NCI-H1417 (cell line): ENCODE measurements at places on chromosomes 6 and 20.

DNA sequence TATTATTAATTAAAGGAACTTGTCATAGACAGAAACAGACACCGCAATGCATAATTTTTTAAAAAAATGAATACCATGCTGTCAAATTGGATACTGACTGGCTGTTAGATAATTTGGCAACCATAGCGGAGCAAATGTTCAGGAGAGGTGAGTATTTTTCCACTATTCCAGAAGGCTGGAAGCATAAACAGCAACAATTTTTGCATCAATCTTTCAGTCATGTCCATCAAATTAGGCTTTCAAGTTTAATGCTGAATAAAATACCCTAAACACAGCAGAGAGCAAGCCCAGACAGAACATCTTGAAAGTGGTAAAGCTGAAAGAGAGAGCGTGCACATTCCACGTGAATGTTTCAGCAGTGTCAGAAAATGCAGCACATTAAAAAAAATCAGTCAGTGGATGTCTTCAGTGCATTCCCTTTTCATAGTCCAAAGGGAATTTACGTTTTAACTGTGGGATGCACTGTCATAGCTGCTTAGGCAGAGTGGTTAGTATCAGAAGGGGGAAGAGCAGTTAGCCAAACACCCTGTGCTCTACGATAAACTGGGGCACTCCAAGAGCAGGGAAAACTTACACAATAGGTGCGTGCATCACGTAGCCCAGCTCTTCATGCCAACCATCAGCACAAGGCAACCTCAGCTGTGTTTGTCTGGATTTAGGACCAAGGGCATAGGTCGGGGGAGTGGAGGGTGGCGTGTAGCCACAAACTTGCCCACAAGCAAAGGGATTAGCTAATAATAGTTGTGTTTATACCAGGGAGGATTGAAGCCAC, 116.2 kb upstream of the STMND1 start:
- no peak for DNase-seq

DNA sequence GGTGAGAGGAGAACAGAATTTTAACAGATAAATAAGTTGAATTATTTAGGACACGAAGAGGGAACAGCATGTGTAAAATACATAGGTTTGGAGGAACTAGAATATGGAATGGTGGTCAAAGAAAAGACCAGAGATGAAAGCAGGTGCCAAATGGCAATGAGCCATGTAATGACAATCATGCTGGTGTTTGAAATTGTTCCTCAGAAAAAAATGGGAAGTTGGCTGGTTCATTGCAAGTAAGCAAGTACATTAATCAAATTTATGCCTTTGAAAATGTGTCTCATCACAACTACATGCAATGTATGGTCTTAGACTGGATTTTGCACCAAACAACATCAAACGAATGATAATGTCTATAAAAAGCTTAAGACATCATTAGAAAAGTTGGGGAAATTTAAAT, 83.3 kb downstream of the SPTLC3 start:
- no peak for DNase-seq

GRCh38 chr20:478010-478948, 15.9 kb upstream of the TBC1D20 start:
- no peak for DNase-seq

GRCh38 chr6:168837254-168838036, 396.5 kb downstream of the SMOC2 start:
- DNase-seq, result no peak

DNA sequence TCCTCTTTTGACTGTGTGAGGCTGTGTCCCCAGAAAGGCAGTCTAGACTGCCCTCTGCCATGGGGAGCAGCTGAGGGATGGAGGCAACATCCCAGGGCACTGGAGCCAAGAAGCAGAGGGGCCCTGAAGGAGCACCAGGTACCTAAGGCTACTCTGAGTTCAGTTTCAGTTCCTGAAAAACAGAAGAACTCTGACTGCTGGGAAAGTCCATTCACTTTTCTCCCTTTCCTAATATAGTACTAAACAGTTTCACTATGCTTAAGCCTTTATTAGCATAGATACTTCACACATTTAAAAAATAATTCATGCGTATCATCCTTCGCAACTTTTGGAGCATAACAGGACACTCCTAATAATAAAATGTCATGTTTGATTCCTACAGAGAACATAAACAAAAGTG, 130.0 kb downstream of the FOXC1 start:
- DNase-seq, result no peak

DNA sequence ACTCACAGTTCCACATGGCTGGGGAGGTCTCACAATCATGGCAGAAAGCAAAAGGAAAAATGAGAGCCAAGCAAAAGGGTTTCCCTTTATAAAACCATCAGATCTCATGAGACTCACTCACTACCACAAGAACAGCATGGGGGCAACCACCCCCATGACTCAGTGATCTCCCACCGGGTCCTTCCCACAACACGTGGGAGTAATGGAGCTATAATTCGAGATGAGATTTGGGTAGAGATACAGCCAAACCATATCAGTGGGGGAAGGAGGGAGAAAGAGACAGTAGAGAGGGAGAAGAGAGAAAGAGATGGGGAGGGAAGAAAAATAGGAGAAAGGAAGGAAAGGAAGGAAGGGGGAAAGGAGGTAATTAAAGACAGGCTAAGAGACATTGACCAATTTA, 30.1 kb downstream of the GMDS start:
- no peak for DNase-seq

GRCh38 chr6:5497896-5498578, 236.7 kb downstream of the FARS2 start:
- DNase-seq, result peak; percentile 87

GRCh38 chr6:138588805-138589434, 89.6 kb upstream of the NHSL1 start:
- DNase-seq, result peak; percentile 91

GRCh38 chr6:53573299-53573698, 28.4 kb upstream of the GCLC start:
- no peak for DNase-seq

DNA sequence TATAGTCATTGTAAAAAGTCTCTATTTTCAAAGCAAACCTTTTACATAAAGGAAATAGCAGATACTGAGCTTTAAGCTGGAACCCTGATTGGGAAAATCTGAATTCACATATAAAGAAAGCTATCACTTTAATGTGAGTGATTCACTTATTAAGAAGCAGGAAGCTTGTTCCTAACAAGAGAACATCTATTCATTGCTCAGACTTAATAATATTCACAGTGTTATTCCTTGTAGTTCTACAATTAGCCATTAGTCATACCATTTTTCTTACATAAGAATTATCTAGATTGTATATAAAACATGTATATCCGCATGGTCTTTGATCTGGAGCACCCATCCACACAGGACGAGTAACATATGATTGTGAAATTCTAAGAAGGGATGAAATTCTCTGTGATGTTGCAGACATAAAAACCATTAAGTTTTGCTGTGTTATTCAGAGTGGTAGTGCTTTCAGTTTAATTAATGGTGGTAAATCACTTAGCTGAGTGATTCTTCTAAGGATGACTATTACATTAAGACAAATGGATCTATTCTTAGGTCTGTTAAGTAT, 71.1 kb upstream of the FOXQ1 start:
- DNase-seq, result no peak

GRCh38 chr6:47437592-47437991, 40.0 kb upstream of the CD2AP start:
- no peak for DNase-seq

- DNase-seq, result no peak
Measured at GRCh38 chr6:77880501-77880900, 227.7 kb downstream of the MEI4 start.

DNA sequence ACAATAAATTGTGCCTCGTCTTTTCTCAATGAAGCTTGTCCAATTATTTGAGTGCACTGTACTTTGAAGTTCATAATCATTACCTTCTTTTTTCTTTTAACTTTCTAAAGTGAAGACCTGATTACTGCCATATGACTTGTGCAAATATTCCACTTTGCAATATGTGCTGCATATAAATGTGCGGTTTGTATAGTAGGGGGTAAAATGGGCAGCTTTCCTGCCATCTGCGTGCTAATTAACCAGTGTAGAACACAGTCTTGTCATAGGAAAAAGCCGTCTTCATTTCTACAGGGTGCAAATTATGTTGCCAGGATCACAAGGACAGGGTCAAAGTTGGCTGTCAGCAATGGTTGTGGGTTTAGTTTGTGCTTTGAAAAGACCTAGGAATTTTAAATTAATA, 397.0 kb downstream of the NKAIN2 start:
- DNase-seq, result no peak

GRCh38 chr6:160055378-160055777, 66.2 kb upstream of the SLC22A1 start:
- DNase-seq, result peak; percentile 86

DNA sequence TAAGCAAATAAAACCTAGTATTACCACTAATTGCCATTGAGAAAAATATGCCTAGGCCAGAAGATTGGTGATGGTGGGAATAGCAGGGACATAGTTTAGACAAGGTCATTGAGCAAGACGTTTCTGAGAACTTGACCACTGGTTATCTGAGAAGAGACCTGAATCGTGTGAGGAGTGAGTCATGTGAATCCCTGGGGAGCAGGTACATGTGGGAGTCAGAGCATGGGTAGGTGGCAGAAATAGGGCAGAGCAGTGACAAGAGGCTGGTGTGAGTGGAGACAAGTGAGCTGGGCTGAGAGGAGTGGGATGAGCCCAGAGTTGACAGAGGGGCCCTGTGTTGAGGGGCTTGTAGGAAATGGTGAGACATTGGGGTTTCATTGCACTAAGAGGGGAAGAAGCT, 16.4 kb downstream of the MICA start:
- no peak for DNase-seq

- no peak for DNase-seq
Measured at GRCh38 chr20:45611054-45611453, 18.5 kb upstream of the WFDC10A start.

DNA sequence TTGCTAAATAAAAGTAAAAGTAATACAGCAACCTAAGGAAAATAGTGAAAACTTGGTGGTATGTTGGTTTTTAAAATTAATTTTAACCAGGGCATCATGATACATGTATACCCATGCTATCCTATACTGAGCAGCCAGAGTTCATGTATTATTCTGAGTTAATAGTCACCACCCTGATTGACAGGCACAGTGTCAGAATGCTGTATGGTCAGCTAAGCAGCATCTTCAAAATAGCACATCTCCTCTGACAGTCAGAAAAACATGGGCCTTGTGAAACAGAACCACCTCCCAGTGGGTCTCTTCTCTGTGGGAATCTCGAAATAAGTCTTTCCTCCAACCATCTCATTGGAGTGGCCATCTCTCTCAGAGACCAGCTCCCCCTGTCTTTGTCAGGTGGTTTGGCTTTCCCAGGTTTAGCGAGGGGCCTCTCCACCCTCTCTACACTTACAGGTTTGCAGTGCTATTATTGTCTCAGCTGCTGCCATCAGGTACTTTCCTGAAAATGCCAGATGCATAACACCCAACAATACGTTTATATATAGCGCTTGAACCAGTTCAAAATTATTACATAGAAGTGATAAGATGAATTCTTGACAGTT, 47.1 kb upstream of the RNF8 start:
- peak; percentile 68 for DNase-seq

DNA sequence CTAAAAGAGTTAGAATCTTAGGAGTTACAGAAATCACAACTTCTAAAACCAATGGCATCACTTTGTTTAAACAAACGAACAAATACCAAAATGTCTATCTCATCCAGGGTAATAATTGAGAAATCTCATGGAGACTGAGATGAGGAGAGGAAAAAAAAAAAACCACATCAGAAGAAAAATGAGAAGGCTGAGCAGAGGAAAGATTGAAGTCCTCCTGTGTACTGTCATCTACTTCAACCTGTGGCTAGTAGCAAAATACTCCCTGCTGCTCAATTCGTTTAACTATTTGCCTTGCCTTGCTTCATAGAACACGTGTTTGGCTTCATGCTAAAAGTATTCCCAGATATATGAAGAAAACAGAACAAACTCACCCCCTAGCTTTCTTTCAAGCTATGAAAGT, 143.7 kb downstream of the PDE10A start:
- DNase-seq, result no peak
